ENCODE measurements at places on chromosomes 7 and 10. TPM values are rescaled to one million over a fixed set of nuclear protein-coding genes. Genes with fewer than 3 reads are reported as not detected.

DNA sequence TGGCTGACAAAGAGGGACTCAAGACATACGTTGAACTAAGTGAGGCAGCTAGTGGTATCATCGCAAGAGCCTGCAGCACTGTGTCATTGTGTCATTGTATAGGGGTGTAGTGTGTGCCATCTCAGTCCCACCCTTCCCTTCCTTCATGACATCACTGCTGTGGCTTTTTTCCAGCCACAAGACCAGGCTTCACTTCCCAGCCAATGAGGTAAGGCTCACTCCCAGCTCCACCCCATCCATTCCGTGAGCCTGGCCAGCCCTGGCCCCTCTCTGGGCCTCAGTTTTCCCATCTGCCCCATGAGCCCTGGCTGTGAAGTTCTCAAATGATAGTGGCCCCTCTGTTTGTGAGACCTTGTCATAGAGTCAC, 134.3 kb upstream of the ZMIZ1 start:
- no peaks in the 10 kb centered on the region for H3K36me3 ChIP-seq
- H3K27me3 ChIP-seq = no peaks in the 10 kb centered on the region
- no peak overlapping the region for H3K27ac ChIP-seq
- H3K4me1 ChIP-seq = peaks cover 20% of the 10 kb centered on the region
- DNase-seq = no peak

Gene KRIT1
- 28.9 TPM for total RNA-seq

GRCh38 chr10:95552679-95553342, 8.4 kb downstream of the SORBS1 start:
- H3K27me3 ChIP-seq = no peaks in the 10 kb centered on the region
- peak overlapping the region; percentile 3 for H3K27ac ChIP-seq
- H3K4me1 ChIP-seq = peaks cover 31% of the 10 kb centered on the region
- H3K4me3 ChIP-seq = no peak overlapping the region

Gene CYP3A7
- total RNA-seq = not detected

DNA sequence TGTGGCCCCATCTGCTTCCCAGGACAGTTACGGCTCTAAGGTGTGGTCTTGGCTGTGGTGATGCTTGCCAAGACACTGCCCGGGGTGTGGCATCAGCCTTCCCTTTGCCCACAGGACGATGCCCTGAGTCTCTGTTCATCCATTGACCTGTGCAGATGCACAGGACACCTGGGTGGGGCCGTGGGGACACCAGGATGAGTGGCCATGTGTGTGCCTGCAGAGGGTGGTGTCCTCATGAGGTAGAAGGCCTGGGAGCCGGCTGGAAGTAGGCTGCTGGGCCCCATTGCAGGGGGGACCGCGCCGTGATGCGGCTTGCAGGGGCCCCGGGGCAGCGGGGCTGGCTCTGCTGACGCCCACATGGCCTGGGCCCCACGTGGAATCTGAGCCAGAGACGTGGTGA, 22.4 kb upstream of the PWWP2B start:
- H3K27ac ChIP-seq = no peak overlapping the region
- no peaks in the 10 kb centered on the region for H3K4me1 ChIP-seq
- H3K36me3 ChIP-seq = no peaks in the 10 kb centered on the region
- H3K4me3 ChIP-seq = no peak overlapping the region

Gene PSD
- total RNA-seq = 0.44 TPM

DNA sequence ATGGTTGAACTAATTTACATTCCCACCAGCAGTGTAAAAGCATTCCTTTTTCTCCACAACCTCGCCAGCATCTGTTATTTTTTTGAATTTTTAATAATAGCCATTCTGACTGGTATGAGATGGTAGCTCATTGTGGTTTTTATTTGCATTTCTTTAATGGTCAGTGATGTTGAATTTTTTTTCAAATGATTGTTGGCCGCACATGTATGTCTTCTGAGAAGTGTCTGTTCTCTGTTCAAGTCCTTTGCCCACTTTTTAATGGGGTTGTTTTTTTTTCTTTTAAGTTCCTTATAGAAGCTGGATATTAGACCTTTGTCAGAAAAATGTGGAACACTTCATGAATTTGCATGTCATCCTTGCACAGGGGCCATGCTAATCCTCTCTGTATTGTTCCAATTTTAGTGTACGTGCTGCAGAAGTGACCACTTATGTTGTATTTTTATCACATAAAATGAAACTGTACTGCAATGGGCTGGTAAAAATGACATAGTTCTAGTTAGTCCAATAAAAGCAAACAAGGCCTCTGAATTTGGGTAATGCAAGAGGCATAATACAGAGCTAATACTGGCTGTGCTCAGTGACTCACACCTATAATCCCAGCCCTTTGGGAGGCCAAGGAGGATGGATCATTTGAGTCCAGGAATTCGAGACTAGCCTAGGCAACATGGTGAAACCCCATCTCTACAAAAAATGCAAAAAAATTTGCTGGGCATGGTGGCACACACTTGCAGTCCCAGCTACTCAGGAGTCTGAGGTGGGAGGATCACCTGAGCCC, 70.3 kb downstream of the ABI1 start:
- H3K27me3 ChIP-seq = no peaks in the 10 kb centered on the region
- no peak overlapping the region for H3K27ac ChIP-seq
- no peaks in the 10 kb centered on the region for H3K36me3 ChIP-seq
- H3K4me3 ChIP-seq = no peak overlapping the region
- H3K4me1 ChIP-seq = peaks cover 22% of the 10 kb centered on the region

Gene CALHM1
- not detected for total RNA-seq

DNA sequence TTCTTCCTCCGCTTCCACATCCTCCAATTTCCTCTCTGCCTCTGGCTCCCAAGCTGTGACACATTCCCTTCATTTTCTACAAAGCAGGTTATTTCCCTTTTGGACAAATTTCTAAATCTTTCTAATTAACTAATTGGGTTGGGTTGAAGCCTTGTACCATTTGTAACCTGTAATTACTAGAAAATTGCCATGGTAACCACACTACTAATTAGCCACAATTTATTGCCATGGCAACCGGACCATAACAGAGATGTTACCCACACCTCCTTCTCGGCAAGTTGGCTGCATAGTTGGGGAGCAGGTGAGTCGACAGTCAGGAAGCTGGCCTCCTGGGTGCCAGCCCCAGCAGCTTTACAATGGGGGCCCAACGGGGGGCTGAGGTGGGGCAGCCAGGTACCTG, 61.6 kb downstream of the GOLGA7B start:
- DNase-seq = no peak
- no peak overlapping the region for H3K27ac ChIP-seq
- H3K36me3 ChIP-seq = no peaks in the 10 kb centered on the region
- H3K4me3 ChIP-seq = no peak overlapping the region
- no peaks in the 10 kb centered on the region for H3K27me3 ChIP-seq

DNA sequence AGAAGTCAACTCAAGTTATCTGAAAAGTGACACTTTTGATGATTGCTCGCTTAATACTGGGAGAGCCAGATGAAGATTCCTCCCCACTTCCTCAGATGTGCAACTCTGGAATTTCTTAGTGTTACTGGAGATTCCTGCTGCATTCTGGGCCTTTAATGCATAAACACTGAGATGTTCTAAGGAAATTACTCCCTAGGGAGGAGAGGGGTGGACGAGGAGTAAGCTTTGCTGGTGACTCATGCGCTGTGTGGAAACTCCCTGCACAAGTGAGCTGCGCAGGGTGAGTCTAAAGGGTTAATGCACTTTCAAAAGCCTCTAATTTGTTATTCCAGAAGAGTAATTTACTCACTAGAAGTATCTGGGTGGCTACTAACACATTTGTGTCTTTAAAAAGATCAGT, 46.3 kb downstream of the EGFR start:
- no peak overlapping the region for H3K27ac ChIP-seq
- peaks cover 4% of the 10 kb centered on the region for H3K4me1 ChIP-seq
- H3K27me3 ChIP-seq = no peaks in the 10 kb centered on the region
- DNase-seq = peak; percentile 49

GRCh38 chr7:28017372-28017771, 163.2 kb downstream of the JAZF1 start:
- no peaks in the 10 kb centered on the region for H3K36me3 ChIP-seq
- H3K27me3 ChIP-seq = no peaks in the 10 kb centered on the region

- H3K27me3 ChIP-seq = no peaks in the 10 kb centered on the region
- no peak for DNase-seq
- H3K27ac ChIP-seq = no peak overlapping the region
- H3K36me3 ChIP-seq = no peaks in the 10 kb centered on the region
These were observed 19.4 kb downstream of the CDK13 start for GRCh38 chr7:39969431-39969830.

DNA sequence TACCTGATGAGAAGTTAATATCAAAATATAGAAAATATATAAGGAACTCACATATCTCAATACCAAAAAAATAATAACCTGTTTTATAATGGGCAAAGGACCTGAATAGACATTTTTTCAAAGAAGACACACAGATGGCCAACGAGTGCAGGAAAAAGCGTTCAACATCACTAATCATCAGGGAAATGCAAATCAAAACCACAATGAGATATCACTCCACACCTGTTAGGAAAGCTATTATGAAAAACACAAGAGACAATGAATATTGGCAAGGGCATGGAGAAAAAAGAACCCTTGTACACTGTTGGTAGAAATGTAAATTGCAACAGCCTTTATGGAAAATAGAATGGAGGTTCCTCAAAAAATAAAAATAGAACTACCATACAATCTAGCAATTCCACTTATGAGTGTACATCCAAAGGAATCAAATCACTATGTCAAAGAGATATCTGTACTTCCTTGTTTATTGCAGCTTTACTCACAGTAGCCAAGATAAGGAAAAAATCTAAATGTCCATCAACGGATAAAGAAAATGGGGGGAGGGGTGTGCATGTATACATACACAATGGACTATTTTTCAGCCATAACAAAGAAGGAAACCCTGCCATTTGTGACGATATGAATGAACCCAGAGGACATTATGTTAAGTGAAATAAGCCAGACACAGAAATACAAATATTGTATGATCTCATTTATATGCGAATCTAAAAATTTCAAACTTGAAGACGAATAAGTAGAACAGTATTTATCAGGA, 3.6 kb upstream of the ALOX5 start:
- H3K4me3 ChIP-seq = no peak overlapping the region
- no peak for DNase-seq
- no peak overlapping the region for H3K27ac ChIP-seq

Gene HMX3
- not detected for total RNA-seq

GRCh38 chr10:119768455-119769094, 42.7 kb downstream of the INPP5F start:
- H3K4me3 ChIP-seq = no peak overlapping the region
- no peaks in the 10 kb centered on the region for H3K36me3 ChIP-seq
- H3K27me3 ChIP-seq = no peaks in the 10 kb centered on the region
- H3K4me1 ChIP-seq = no peaks in the 10 kb centered on the region
- DNase-seq = no peak

DNA sequence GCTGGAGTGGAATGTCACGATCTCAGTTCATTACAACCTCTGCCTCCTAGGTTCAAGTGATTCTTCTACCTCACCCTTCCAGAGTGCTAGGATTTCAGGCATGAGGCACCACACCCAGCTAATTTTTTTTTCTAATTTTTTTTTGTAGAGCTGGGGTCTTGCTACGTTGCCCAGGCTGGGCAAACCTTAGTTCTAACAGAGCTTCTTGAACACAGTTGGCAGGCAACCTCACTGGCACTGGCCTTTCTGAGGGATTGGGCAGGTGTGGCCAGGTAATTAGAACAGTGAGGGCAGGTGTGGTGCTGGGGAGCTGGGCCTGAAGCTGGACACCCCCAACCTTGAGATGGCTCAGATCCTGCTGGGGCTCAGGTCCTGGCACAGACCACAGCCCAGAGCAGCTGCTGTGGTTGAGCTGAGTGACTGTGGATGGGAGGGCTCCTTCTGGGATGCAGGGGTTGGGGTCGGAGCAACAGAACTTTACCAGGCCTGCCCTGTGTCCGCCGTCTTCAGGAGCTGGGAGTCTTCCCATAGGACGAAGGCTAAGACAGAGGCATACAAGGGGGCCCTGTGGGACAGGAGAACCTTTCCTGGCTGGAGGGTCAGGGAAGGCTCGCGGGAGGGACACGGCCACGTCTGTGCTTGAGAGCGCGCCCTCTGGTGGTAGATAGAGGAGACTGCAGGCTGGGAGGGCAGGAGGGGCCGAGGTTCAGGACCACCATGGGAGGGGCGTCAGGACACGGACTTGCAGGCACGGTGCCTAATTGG, 48.2 kb downstream of the COL26A1 start:
- H3K4me1 ChIP-seq = no peaks in the 10 kb centered on the region
- no peak for DNase-seq
- H3K36me3 ChIP-seq = no peaks in the 10 kb centered on the region
- H3K4me3 ChIP-seq = no peak overlapping the region
- H3K27ac ChIP-seq = no peak overlapping the region

DNA sequence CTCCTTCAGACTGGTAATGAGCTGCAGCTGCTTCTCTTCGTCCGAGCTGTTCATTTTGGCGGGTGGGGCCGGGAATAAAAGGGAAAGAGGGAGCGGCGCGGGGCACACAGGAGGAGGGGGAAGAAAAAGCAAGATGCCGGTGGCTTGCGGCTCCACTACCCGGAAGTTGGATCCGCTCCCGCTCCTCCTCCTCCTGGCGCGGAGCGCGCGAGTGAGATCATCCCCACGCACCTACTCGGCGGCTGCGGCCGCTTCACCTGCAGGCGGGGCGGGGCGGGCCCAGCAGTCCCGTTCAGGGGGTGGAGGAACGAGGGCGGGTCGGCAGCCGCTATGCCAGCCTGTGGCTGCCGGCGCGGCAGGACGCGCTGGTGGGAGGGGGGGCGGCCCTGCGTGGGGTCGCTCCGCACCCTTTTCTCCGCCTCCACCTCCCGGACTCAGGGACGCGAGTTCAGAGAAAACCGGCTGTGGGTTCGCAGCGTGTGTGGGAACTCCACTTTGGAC, at the start of gene SHTN1:
Gene SHTN1 (minus strand): TSS at position 162 of the 501 bp plus-strand sequence. CDS start 108 bp downstream, at position 54.
- H3K27ac ChIP-seq = peak within 1 kb of the TSS; percentile 39
- H3K27me3 ChIP-seq = peaks cover 3% of the 10 kb centered on the region
- H3K4me3 ChIP-seq = peak within 1 kb of the TSS; percentile 71
- H3K36me3 ChIP-seq = no peaks in the 10 kb centered on the region
- peak; percentile 57 for DNase-seq
- no peaks in the 10 kb centered on the region for H3K4me1 ChIP-seq

DNA sequence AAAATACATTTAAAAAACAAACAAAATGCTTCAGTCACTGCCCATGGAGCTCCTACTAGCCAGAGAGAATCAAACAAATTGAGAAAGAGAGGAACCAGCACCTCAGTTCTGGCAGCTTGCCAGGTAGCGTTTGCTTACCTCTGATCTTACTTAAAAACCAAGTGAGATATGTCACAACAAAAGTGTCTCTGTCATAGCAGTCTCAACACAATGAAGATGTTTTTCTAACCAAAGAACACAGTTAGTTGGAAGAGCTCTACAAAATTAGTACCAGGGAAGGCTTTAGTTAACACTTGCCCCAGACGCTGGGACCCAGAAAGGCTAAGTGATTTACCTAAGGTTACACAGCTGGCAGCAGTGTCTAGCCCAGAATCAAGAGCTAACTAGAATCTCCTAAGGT, 3.4 kb downstream of the DOCK4 start:
- DNase-seq = peak; percentile 49
- no peak overlapping the region for H3K27ac ChIP-seq
- H3K4me3 ChIP-seq = no peak overlapping the region

- H3K27ac ChIP-seq = no peak overlapping the region
- no peaks in the 10 kb centered on the region for H3K4me1 ChIP-seq
- H3K4me3 ChIP-seq = no peak overlapping the region
These were observed 9.5 kb downstream of the C7orf25 start for GRCh38 chr7:42902331-42902730.

Gene GFRA1
- total RNA-seq = 1.5 TPM

Gene GJD4
- total RNA-seq = not detected

GRCh38 chr10:22662733-22663330, 51.5 kb downstream of the PIP4K2A start:
- DNase-seq = no peak
- peaks cover 12% of the 10 kb centered on the region for H3K4me1 ChIP-seq
- no peaks in the 10 kb centered on the region for H3K36me3 ChIP-seq
- H3K27me3 ChIP-seq = no peaks in the 10 kb centered on the region

- no peak for DNase-seq
- H3K4me1 ChIP-seq = no peaks in the 10 kb centered on the region
- no peak overlapping the region for H3K4me3 ChIP-seq
- no peak overlapping the region for H3K27ac ChIP-seq
- H3K36me3 ChIP-seq = no peaks in the 10 kb centered on the region
- H3K27me3 ChIP-seq = no peaks in the 10 kb centered on the region
These were observed 462.8 kb upstream of the ZWINT start for GRCh38 chr10:56823849-56824248.

All from heart left ventricle (tissue), 16 donors.